ENCODE measurements at places on chromosomes 5 and 9. TPM values are rescaled to one million over a fixed set of nuclear protein-coding genes. Genes with fewer than 3 reads are reported as not detected.

The LCN9 gene
- polyA plus RNA-seq, result not detected

The ZNF300 gene
- 0.26 TPM for polyA plus RNA-seq

The SLC34A1 gene
- not detected for polyA plus RNA-seq

The STPG3 gene
- not detected for polyA plus RNA-seq

The PRDM9 gene
- polyA plus RNA-seq, result not detected

The GMCL2 gene
- polyA plus RNA-seq, result not detected

The UGT3A2 gene
- polyA plus RNA-seq, result not detected

The APBB3 gene
- polyA plus RNA-seq, result 7.4 TPM

The GARIN3 gene
- not detected for polyA plus RNA-seq

The PRR16 gene
- 0.56 TPM for polyA plus RNA-seq

The F2RL1 gene
- 11.4 TPM for polyA plus RNA-seq

The ZNF883 gene
- polyA plus RNA-seq, result 0.29 TPM

The ACTBL2 gene
- polyA plus RNA-seq, result not detected

The SLC6A19 gene
- not detected for polyA plus RNA-seq

The SPOCK1 gene
- polyA plus RNA-seq, result 0.98 TPM

The LCN2 gene
- not detected for polyA plus RNA-seq

The FABP6 gene
- polyA plus RNA-seq, result not detected

The SOX30 gene
- polyA plus RNA-seq, result 0.12 TPM

The IFNA2 gene
- polyA plus RNA-seq, result not detected

The CFAP157 gene
- polyA plus RNA-seq, result 0.09 TPM

The IFNA13 gene
- not detected for polyA plus RNA-seq

The CAVIN4 gene
- polyA plus RNA-seq, result not detected

The SPATA31D4 gene
- not detected for polyA plus RNA-seq

The GRM6 gene
- polyA plus RNA-seq, result not detected

The PAIP2 gene
- polyA plus RNA-seq, result 313 TPM

The EFCAB9 gene
- polyA plus RNA-seq, result not detected

The RNF183 gene
- polyA plus RNA-seq, result not detected

The PCDHB7 gene
- polyA plus RNA-seq, result not detected

The LHX3 gene
- not detected for polyA plus RNA-seq

The FOXD4L4 gene
- polyA plus RNA-seq, result not detected

The ECPAS gene
- 7.4 TPM for polyA plus RNA-seq

The PCDHGB5 gene
- polyA plus RNA-seq, result not detected

The FOXE1 gene
- not detected for polyA plus RNA-seq

The CCL27 gene
- polyA plus RNA-seq, result not detected

The HINT2 gene
- 64.5 TPM for polyA plus RNA-seq

The CEP72 gene
- 1.3 TPM for polyA plus RNA-seq

The CCIN gene
- polyA plus RNA-seq, result 2.3 TPM

The PCDHGA3 gene
- not detected for polyA plus RNA-seq

The MFAP3 gene
- 8.6 TPM for polyA plus RNA-seq
